T-helper 22 cell (primary cell): ENCODE measurements at places on chromosomes 7 and 10.

GRCh38 chr10:106147021-106147420 is 1017.5 kb downstream of the SORCS1 start:
- DNase-seq, result no peak

GRCh38 chr7:22394739-22395138 is 37.8 kb upstream of the RAPGEF5 start:
- DNase-seq, result no peak

DNA sequence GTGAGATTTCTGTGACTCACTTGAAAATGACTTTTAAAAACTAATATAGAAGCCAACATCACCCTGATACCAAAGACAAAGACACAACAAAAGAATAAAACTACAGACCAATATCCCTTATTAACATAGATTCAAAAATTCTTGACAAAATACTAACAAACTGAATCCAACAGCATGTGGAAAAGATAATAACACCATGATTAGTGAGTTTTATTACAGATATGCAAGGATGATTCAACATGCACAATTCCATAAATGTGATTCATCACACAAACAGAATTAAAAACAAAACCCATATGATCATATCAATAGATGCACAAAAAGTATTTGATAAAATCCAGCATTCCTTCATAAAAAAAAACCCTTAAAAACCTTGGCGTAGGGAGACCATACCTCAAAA is 6.5 kb downstream of the MGAM start:
- DNase-seq, result no peak

GRCh38 chr10:59085054-59085453 is 91.4 kb upstream of the PHYHIPL start:
- DNase-seq, result no peak

- DNase-seq, result no peak
Observed at GRCh38 chr7:143436325-143436946, 6.8 kb upstream of the TAS2R60 start.

DNA sequence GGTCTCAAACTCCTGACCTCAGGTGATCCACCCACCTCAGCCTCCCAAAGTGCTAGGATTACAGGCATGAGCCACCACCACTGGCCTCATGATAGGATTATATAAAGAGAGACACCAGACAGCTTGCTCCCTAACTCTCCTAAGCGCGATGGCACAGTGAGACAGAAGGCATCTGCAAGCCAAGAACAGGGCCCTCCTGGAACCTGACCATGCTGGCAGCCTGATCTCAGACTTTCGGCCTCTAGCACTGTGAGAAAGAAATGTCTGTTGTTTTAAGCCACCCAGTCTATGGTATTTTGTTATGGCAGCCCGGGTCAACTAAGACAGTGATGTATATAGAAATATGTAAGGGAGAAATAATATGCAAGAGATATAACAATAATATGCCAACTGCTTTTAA is 51.2 kb downstream of the SRPK2 start:
- no peak for DNase-seq

DNA sequence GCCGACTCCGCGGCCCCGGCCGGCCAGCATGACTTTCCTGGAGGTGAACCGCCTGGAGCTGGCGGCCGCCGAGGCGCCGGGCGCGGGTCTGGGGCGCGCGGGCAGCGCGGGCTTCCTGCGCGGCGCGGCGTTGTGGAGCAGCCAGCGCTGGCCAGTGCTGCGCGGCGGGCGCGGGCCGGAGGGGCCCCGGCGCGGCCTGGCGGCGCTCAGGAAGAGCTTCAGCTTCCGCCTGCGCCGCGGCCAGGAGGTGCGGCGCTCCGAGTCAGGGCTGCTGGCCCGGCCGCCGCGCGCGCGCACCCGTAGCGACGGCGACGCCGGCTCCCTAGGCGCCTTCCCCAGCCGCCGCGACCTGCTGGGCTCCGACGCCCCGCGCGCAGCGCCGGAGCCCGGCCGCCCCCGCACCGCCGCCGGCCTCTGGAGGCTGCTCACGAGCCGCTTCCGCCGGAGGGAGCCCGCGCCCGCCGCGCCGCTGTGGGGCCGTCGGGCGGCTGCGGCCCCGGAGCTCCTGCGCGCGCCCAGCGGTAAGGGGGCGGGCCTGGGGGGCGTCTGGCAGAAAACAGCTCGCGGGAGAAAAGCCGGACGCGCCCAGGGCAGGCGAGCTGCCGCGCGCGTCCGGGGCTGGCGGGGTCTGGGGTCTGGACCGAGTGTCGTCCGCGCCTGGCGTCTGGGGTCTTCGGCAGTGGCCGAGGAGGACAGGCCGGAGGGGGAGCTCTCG is 29.0 kb downstream of the AGAP3 start:
- no peak for DNase-seq

DNA sequence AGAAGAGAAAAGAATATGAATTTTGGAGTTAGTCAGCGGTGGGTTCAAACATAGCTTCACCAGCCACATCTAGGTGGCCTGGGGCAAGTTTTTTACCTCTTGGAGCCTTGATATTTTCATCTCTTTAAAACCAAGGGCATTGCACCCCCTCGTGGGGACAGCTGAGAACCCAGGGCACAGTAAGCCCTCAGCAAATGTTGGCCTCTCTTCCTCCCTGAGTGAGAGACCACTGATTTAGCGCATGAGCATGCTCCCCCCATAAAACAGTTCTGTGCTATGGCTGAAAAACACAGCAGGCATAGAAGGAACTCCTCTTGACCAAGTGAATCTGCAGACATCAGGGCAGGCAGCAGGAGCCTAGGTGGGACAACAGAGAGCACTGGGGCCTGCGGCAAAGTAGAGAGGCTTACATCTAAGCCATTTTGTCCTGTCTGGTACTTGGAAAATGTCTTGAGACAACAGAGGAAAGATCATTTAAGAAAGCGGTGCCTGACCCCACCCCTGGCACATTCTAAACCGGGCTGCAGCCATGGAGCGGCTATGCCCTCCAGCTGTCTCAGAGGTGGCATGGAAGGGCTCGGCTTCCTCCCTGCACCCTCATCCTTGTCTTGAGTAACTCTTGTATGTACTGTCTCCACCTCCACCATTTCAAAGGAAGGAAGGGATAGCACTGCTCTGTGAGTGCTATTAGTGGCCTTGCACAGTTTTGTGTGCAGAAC is 94.7 kb downstream of the ARHGAP22 start:
- no peak for DNase-seq
